Stimulated activated CD8-positive, alpha-beta memory T cell treated with anti-CD3 and anti-CD28 coated beads, Interleukin-7, amount 100 ng/mL, for 1 hour (primary cell): ENCODE measurements at places on chromosomes 7 and 10.

DNA sequence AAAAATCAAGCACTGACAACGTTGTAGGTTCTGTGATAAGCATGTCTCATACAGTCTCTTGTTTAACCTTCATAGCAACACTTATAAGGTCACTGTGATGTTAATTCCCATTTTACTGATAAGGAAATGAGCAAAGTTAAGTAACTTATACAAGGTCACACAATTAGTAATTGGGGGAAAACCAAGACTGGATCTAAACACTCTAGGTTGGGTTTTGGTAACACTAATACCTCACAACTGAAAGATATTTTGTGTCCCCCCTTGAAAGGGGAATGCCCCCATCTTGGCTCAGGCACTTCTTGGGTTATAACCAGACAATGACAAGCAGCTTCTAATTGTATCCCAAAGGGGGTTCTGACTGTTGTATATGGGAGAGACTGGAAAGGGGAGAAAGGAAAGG is 36.0 kb upstream of the ABCB4 start:
- no peak for DNase-seq

DNA sequence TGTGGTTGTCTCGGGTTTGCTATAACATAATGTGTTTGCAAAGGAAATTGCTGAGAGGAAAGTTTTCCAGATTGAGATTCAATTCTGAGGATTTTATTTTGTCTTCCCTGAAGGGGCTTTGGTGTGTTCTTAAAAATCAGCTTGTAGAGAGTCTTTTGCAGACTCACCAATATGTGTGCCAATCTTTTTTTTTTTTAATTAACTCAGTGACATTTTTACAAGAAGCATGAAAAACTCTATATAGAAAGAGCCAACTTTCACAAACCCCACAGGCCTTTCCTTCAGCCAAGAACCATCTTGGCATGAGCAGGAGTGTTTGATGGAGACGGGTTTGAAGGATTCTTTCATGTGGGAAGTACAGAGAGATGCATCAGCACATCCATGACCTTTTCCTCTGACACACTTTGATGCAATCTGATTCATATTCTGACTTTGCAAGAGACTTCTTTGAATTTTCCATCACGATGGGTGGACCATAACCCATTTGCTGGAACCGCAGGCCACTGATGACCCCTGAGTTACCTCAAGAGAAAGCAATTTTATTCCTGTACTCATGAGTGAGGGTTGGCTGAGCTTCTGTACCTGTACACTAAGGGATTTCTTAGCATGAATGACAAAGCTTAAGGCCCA is 892.6 kb downstream of the XPNPEP1 start:
- DNase-seq: no peak

DNA sequence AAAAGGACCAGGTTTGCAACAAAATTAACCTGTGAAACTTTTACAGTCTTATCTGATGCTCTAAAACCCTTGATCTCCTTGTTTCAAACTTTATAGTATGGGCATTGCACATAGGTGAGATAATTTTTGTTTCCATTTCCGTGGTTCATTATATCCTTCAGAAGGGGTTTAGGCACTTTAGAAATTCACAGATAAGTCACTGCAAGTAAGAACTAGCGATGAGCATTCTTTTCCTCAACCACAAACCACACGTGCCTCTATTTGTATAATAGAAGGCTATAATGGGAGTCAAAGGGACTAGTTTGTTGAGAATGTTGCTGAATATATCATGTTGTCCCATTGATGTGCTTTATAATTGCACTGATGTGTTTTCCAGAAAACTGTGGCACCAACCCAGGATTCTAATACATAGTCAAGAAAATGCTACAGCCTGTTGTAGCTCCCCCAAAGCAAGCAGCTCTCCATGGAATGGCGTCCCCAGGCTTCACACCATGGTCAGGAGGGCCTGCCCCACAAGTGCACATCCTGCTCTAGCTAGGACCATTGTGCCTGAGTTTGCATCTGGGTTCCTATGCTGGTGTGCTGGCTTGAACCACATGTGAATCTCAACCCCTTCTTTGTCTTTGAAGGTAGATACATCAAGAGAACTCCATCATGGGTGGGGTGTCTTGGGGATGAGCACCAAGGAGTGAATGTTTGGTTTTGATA is 14.0 kb upstream of the ATXN7L1 start:
- no peak for DNase-seq

GRCh38 chr10:58275908-58276307 is 6.9 kb downstream of the CISD1 start:
- no peak for DNase-seq

DNA sequence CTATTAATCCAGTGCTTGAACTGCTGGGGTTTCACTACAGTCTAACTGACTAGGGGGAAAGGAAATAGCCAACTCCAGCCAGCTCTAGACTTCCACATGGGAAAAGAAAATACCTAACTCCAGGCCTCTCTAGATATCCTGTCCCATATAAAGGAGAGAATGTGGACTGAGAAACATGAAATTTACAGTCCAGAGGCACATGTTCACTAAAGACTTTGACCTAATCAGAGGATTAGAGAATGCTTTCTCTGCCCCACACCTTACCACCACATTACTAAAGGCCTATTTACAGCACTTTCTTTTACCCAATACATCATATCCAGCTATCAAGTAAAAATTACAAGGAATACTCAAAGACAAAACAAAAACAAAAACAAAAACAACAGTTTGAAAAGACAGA is 164.2 kb downstream of the PCLO start:
- DNase-seq: no peak

GRCh38 chr7:117273814-117274225 is 49.0 kb downstream of the WNT2 start:
- no peak for DNase-seq

DNA sequence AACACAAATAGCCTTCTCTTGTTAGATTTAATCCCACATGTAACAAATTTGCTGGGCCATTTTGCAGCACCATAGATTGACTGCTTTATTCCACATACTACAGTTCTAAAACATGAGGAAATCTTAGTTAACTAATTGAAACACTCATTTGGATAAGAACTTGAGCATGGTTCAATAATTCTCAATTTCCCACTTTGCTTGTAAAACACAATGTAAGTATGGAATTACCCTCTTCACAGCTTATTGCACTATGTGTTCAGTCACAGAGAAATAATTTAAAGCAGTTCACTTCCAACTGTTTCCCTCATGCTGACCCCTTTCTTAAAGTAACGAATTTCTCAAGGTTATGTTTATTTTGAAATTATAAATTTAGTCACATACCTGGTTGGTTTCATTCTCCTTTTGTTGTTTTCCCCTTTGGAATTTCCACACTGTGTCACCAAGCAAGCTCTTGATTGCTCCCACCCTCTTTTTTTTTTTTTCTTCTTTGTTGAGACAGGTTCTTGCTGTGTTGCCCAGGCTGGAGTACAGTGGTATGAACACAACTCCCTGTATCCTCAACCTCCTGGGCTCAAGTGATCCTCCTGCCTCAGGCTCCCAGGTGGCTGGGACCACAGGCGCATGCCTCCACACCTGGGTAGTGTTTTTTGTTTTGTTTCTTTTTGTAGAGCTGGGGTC is 425.4 kb downstream of the EXOC4 start:
- no peak for DNase-seq

DNA sequence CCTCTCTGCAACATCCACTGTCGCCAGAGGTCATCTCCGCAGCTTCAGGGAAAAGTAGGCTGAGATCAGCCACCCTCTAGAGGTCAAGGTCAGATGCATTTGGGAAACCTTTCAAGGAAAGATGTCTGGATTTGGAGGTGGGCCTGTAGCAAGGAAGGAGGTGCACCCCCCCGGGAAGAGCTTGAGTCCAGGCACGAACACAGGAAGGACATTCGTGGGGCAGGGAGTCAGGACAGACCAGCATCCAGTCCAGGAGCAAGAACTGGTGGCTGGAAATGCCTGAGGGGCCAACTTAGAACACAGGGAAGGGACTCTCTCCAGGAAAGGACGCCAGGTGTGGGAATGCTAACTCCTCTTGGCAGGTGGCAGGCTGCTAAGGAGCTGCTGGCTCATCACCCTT is 614.1 kb upstream of the MGMT start:
- DNase-seq: no peak

- DNase-seq: no peak
Observed at GRCh38 chr7:100972002-100972347, 2.6 kb downstream of the MUC12 start.

GRCh38 chr7:5457245-5457735 is 33.7 kb upstream of the TNRC18 start:
- DNase-seq: no peak

DNA sequence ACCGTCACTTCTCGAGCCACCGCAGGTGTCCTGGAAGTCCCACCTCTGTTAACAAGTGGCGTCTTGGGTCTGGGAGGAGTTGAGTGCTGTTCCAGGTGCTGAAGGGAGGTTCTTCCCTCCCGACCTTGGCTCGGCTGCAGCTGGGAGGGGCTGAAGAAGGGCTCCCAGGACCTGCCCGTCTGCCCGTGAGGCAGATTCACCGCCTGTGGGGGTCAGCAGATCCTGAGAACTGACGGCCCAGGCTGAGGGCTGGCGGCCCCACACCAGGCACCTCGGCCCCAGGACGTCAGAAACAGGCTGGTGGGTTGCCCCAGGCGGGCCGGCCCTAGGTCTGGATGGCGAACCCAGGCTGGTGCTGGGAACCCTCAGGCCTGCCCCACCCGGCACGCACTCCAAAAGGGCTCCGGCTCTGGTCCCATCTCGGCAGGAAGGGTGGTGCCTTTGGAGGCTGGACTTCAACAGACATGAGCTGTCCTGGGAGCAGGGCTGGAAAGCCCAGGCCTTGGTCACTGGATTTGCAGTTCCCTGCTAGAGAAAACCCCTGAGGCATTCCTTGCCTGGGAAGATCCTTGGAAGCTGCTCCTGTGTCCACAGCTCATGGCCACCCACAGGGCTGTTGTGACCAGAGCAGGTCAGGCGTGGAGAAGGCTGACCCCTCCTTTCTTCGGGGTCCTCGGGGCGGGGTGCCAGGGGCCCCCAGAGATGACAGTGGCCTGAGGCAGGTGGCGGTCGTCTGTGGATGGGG is 42.6 kb upstream of the CFAP46 start:
- DNase-seq: no peak

GRCh38 chr7:94179466-94179865 is 175.3 kb upstream of the BET1 start:
- DNase-seq: no peak

DNA sequence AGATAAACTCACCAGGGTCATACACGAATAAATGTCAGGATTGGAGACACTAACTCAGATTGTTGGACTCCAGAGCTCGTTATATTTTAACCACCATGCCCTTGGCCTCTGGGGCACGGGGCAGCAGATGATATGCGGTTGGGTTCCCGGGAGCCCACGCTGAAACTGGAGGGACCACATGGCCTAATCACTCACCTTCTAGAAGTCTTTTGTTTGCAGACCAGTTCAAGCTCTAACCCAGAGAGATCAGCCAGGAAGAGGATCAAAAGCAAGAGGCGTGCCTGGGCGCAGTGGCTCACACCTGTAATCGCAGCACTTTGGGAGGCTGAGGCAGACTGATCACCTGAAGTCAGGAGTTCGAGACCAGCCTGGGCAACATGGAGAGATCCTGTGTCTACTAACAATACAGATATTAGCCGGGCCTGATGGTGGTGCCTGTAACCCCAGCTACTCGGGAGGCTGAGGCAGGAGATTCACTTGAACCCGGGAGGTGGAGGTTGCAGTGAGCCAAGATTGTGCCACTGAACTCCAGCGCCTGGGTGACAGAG is 42.6 kb upstream of the ECHDC3 start:
- DNase-seq: no peak

GRCh38 chr7:12930534-12930933 is 243.1 kb downstream of the ARL4A start:
- DNase-seq: no peak

DNA sequence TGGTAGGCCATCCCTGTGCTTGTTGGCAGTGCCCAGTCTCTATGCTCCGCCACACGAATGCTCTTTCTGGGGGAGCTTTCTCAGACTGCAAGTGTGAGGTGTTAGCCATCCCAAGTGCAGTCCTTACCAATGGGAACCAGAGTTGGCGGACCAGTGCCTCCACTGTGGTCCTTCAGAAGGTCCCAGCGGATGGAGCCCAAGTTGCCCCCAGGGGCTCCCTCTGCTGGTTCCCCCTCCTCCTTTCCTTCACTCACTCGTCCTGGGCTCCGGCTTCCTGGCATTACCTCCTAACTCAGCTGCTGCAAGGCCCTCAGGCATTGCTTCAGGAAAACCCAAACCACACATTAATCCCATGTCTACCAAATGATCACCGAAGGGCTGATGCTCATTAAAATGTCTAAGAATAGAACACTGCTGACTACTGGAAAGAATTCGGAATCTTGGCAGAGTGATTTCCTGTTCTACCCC is 139.8 kb downstream of the CUBN start:
- no peak for DNase-seq

DNA sequence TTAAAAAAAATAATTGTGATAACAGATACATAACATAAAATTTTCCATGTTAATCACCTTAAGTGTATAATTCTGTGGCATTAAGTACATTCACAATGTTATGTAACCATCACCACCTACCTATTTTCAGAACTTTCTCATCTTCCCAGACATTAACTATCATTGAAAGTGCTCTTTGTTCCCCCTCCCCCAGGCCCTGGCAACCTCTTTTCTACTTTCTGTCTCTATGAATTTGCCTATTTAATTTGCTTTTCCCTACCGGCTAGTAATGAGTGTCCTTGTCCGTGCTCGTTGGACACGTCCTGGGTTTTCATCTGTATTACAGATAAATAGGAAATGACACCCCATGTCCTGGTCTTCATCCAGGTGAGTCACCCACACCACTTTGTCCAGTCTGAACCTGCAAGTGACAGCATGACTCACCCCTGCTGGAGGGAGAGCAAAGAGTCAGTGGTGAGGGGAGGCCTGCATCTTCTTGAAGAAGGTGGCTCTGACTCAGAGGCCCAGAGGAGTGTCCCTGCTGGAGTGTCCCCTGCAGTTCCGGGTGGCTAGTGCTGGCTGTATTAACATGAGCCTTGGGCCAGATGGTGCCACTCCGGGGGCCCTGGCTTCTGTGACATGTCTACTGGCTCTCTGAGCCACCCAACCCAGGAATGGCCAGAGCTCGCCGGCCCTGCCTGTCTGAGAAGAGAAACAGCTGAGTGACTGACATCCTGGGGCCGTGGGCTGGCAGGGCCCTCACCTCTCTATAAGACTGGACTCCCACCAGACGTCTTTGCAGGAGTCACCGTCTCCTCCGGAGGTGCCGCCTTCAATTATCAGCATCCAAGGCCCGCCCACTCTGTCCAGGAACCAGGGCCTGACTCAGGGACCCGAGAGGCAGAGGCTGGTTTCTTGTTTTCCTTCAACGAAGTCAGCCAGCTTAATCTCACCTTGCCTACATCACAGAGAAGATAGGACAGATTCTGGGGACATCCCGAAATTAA is 503.2 kb upstream of the MKI67 start:
- DNase-seq: no peak

- DNase-seq: no peak
Observed at GRCh38 chr10:36448760-36449691, 676.4 kb upstream of the ANKRD30A start.

GRCh38 chr7:142529591-142529990 is 219.7 kb upstream of the PRSS1 start:
- DNase-seq: no peak
